Mesendoderm (in vitro differentiated cells): ENCODE measurements at places on chromosomes 2 and 18.
A peak's percentile ranks its signal among the peaks of the same experiment; 100 is the strongest.

DNA sequence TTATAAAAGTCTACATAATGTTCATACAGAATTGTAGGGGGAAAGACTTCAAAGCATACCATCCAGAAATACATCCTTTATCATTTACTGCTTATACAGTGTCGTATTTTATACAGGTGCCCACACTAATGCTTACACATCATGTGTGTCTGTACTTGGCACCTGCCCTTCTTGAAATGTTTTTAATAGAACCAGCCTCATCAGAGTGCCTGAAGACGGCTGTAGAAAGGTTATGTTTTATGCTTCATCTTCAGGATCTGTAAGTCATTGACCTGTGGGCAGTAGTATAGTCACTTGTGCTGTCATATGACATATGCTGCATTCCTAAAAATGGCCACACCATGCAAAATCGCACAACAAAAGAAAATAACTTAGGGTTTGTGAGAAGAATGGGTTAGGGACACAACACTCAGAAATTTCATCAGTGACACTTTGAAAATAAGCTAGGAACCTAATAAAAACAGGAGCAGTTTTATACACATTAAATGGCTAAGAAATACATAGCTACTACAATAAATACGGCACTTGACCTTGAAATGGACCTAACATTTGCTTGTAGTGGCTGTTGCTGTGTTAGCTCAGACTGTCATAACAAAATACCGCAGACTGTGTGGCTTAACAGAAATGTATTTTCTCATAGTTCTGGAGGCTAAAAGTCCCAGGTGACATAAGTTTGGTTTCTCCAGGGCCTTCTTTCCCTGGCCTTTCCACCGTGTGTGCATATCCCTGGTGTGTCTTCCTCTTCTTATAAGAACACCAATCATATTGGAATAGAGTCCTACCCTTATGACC lies 112.6 kb downstream of the CERS6 start:
- DNase-seq, result no peak

DNA sequence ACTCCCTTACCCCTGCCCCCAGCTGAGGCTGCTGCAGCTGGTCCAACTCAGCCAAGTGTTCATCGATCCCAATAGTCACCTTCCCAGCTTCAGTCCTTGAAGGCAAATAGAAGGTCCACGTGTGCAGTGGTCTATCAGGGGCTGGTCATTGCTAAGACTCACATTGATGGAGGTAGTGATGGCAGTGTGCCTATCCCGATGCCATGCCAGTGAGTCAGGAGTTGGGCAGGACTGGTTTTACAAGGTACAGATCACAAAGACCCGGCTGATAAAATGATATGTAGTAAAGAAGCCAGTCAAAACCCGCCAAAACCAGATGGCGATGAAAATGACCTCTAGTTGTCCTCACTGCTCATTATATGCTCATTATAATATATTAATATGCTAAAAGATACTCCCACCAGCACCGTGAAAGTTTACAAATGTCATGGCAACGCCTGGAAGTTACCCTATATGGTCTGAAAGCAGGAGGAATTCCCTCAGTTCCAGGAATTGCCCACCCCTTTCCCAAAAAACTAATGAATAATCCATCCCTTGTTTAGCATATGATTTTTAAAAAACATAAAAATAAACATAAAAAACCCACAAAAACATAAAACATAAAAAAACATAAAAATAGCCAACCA lies 2.9 kb upstream of the C2orf80 start:
- DNase-seq, result no peak

- DNase-seq, result peak; percentile 67
Observed at GRCh38 chr18:68489013-68489792, 225.7 kb downstream of the TMX3 start.

- DNase-seq, result no peak
Observed at GRCh38 chr18:62839874-62840713, 124.8 kb downstream of the PHLPP1 start.

DNA sequence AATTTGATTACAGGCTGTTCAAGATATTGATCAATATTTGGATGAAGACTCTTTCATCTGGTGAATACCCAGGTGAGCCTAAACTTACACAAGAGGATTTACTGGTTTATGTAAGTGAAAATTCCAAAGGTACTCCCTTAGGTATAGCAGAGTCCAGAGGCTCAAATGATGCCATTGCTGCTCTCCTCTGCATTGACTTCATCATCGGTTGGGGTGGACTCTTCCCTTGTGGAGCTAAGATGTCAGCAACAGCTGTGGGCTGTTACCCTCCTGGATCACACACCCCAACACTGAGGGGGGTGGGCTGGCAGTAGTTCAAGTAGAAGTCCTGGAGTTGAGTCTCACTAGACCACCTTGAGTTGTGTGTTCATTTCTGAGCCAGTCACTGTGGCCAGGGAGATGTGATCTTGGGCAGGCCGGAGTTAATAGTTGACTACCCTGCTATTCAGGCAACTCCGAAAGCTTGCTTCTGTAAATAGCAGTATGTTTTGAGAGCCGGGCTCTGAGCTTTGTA lies 236.9 kb downstream of the PTPRM start:
- no peak for DNase-seq

DNA sequence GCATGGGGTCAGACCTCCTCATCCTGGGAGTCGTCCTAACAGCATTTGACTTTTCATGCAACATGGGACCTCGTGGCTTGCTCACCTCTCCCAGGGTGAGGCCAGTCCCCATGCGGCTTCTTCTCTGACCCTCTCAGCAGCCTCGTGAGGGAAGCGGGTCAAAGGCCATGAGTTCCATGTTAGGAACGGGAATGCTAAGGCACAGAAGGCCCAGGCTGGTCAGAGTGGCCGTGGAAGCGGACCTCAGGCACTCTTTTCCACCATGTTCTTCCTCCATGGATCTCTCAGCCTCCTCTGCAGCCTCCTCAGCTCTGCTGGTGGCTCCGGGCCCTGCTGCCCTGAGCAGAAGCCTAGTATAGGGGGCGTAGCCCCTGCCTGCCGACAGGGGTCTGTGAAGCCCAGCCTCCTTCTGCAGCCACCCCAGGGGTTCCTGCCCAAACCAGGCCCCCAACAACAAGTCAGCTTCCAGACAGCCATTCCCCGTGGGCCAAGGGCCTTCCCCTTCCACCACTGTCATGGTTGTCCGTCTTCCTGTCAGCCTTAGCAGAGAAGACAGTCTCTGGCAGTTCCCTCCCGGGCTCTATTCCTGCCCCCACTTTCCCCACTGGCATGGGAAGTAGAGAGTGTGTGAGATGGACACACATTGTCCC lies 60.0 kb upstream of the OTOF start:
- DNase-seq, result no peak

- no peak for DNase-seq
Observed at GRCh38 chr2:190916829-190917228, 36.2 kb downstream of the GLS start.

DNA sequence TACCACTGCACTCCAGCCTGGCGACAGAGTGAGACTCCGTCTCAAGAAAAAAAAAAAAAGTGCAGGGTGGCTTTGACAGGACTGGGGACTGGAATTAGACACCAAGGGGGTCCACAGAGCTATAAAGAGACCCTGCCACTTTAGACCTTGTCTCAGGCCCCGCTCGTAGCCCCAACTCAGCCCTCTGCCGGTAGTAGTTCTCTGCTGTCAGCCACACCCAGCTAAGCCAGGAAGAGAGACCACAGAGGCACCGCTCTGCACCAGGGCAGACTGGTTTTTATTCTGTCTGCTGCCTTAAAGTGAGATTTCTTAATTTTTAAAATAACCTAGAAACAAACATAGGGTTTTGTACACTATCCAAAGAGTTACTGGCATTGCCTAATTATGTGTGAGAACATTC lies 66.0 kb downstream of the STEAP3 start:
- DNase-seq, result no peak

GRCh38 chr2:159201360-159202063 lies 85.0 kb downstream of the WDSUB1 start:
- no peak for DNase-seq

DNA sequence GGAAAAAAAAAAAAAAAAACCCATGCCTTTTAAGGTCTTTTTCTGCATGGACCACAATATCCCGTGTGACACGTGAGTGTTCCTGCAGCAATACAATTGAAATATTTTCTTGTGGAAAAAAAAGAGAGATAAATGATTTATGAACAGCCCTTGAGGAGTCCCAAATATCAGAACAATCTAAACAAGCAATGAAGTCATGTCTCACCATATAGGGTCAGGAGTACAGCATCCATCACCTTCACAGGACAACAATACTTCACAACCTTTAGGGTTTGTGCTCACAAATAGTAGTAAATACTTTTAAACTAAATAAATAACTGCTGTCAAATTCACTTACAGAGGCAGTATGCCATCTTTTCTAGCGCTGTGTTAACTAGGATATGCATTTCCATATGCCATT lies 87.9 kb downstream of the ZEB2 start:
- no peak for DNase-seq

DNA sequence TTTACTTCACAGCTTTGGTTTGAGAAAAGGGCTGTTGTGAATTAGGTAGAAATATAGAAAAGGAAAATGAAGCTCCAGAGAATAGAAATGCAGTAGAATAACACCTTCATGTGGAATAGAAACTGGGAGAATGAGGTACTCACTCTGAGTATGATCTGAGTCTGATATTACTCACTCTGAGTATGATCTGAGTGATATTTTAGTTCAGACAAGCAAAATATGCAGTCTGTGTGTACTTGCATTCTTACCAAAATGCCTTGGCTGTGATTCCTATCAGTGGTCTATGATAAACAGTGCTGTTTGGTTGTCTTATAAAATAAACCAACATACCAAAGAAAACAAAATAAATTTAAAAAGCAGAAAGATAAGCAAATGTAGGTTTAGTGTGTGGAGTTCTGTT lies 487.6 kb downstream of the THSD7B start:
- DNase-seq, result no peak

DNA sequence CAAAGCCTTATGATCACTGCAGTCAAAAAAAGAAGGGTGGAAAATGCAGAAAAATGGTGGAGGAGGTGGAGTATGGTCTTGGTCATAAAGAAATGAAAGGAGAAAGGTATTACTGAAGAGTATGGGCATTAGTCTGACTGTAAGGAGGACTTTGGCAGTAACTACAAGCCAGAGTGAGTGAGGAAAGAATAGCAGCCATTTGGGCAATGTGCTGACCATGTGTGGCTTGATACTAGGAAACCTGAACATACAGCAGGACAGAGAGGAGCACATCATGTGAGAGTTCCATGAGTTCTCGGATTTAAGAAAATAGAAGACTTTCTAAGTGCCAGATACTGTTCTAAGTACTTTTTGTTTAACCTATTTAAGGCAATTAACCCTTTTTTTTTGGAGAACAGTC lies 8.5 kb downstream of the DTNA start:
- no peak for DNase-seq

DNA sequence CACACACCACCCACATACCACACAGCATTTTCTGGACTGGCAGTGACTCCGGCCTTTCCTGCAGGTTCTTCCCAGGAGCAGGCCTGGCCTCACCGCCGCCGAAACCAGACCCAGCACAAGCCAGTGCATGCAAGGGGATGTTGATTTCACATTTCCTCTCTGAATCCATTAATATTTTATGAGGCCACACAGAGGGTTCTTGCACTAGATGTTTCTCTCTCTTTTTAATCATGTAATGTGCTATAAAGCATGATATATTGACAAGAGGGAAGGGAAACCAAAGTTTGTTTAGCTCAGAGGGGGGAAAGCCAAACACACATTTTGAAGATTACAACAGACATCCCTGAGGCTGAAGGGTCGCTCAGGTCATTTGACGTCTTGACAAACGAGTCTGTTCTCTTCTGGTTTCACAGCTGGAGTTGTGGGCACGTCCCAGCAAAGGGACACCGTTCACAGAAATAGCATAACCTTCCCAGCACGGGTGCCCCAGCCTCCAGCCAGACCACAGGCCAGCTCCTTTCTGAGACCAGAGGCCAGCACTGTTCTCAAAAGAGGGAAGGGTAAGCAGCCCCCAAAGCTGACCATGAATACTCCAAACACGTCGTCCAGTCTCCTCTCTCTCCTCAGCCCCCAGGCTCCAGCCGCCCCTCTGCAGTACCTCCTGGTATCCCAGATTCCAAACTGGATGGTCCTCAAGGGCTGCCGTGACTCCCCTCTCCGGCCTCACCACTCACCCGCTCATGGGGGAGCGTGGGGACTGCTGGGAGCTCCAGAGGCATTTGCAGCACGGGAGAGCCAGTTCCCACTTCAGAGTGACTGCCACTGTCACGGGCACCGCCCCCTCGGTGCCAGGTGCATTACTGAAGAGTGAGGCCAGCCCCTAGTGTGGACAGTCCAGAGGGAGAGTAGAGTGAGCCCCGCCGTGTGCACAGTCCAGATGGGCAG lies 340.3 kb upstream of the SALL3 start:
- DNase-seq, result no peak

DNA sequence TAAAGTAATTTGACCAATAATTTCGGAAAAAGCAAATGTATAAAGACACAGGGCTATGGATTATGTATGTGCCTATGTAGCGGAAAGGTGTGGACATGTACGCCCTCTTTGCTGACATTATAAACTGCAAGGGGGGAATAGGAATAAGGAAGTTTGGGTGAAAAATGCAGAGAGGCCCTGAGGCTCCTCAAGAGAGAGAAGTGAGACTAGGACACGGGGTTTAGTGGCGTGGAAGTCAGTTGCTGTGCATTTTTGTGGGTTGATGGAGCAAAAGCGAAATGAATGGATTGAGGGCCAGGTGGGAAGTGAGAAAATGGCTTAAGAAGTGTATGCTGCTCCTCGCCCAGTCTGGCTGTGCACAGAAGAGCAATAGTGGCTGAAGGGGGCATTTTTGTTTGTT lies 96.2 kb upstream of the B3GNT7 start:
- no peak for DNase-seq

DNA sequence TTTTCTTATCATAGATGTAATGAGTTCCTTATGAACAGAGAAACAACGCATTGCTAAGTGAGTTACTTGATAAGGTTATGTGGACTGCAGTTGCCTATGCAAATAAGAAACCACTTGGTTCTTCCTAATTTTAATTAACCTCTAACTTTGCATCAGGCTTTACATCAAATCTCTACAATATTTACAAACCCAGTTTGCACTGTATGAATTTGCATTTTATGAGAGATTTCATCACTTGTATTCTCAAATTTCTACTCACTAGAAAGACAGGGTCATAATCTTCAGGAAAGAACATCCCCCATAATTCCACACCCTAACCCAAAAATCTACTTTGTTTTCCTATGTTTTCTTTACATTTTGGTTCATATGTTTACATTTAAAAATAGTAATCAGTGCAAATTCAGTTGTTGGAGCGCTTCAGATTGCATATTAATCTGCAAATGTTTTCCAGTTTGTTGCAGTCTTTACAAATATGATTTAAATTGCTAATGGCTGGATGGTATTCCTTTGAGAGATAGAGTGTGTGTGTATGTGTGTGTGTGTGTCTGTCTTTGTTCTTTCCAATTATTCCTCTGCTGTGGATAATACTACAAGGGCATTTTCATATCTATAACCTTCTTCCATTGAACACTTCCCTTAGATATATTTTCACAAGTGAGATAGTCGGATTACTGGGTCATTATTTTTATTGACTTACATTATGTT lies 106.1 kb downstream of the COL4A4 start:
- DNase-seq, result no peak
